Activated CD8-positive, alpha-beta T cell treated with anti-CD3 and anti-CD28 coated beads, Interleukin-2, amount 10 ng/mL, durations not matched to agents 7 days and 5 days (primary cell): ENCODE measurements at places on chromosomes 16 and 17.

- no peak for DNase-seq
These were observed 110.9 kb upstream of the NUDT7 start for GRCh38 chr16:77611386-77611785.

DNA sequence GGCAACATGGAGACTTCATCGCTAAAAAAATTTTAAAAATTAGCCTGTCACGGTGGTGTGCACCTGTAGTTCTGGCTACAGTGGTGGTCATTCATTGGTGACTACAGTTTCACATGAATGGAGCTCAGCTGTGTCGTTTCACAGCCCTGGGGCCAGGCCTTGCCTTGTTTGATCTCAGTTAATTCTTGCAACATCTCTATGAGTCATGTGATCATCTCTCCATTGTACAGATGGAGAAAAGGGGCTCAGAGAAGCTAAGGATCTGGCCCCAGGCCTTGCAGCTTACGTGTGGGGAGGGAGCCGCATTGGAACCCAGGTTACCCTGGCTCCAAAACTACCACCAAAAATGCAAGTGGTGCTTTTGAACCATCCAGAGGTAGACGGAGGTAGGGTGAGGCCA lies 49.4 kb downstream of the GDE1 start:
- DNase-seq = no peak

- DNase-seq = no peak
These were observed 26.9 kb upstream of the PPM1E start for GRCh38 chr17:58728798-58729197.

DNA sequence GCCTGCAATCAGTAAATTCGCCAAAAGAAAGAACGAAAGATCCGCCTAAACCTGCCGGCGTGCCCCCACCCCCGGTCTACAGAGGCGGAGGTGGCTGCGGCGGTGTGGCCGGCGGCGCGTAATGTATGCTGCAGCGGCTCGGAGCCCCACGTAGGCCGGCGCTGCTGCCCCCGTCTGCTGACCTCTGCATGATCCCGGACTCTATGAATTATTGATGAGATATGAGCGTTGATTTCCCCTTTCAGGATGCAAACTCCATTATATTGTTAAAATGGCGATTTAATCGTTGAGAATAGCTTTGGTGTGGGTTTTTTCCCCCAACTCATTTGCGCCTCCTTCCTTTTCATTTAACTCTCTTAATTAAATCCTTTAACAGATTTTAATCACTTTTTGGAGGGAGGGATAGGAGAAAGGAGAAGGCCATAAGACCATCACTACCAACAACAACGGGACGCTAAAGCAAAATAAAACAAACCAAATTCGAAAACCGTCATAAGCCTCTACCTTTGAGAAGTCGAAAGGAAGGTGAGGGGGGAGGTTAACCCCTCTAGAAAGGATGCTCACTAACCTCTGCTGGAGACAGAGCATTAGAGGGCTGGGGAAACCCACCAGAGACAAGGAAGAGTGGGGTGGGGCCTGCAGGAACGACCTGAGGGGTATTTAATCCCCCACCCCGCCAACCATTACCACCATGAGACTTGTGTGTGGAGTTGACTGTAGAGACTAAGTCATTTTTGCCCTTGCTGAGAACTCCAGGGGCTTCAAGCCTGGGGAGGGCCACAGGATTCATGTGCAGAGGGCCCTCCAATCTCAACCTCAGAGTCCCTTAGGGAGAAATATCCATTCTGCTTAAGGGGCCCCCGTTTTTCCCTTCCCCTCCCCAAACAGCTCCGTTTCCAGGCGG lies 3.4 kb downstream of the HOXB3 start:
- DNase-seq = peak; percentile 49

DNA sequence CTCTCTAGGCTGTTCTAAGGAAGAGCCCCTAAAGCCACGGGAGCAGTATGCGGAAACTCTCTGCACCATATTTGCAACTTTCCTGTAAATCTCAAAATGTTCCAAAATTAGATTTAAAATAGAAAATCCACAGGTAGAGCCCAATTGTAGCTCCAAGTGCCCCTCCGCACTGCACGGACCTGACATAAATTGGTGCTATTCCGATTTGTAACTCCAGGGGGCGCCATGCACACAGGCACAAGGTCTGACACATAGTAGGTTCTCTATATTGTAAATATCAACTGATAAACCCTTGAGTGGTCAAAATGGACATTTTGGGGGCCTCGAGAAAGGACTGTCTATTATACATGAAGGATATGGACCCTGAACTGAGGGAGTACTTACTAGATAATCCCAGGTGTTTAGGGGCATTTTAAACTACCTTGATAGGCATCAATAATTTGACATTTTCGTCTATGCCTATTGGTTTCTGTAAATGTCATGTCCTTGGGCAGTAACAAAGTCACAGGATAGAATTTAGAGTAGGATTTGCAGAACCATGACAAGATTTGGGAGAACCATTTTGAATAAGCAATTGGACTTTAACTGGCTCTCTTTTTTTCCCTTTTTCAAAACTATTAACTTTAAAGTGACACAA lies 36.6 kb upstream of the TMEM132E start:
- peak; percentile 59 for DNase-seq

DNA sequence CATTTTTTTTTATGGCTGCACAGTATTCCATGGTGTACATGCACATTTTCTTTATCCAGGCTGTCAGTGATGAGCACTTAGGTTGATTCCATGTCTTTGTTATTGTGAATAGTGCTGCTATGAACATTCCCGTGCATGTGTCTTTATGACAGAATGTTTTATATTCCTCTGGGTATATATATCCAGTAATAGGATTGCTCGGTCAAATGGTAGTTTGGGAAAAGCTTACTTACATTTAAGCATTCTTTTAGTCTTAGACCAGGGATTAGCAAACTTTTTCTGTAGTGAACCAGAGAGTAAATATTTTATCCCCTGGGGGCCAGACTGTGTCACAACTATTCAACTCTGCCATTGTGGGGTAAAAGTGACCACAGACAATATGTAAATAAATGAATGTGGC lies 40.2 kb downstream of the MED13 start:
- no peak for DNase-seq

- no peak for DNase-seq
These were observed 87.7 kb downstream of the KCNJ12 start for GRCh38 chr17:21463779-21464407.

DNA sequence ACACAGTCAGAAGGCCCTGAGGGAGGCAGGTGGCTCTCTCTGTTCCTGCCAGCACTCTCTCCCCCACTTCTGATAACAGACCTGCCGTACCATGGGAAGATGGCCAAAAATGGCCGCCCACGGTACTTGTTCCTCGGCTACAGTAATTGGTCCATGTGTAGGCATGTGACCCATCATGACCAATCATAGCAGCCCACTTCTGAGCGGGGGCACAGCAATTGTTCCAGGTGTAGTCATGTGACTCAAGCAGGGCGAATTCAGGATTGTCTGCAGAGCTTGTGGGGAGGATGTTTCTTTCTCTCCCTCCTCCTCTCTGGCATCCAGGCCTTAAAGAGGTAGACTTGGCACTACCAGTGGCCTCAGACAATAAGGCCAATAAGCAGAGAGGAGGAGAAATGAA lies 250.4 kb downstream of the MRTFB start:
- DNase-seq = no peak

DNA sequence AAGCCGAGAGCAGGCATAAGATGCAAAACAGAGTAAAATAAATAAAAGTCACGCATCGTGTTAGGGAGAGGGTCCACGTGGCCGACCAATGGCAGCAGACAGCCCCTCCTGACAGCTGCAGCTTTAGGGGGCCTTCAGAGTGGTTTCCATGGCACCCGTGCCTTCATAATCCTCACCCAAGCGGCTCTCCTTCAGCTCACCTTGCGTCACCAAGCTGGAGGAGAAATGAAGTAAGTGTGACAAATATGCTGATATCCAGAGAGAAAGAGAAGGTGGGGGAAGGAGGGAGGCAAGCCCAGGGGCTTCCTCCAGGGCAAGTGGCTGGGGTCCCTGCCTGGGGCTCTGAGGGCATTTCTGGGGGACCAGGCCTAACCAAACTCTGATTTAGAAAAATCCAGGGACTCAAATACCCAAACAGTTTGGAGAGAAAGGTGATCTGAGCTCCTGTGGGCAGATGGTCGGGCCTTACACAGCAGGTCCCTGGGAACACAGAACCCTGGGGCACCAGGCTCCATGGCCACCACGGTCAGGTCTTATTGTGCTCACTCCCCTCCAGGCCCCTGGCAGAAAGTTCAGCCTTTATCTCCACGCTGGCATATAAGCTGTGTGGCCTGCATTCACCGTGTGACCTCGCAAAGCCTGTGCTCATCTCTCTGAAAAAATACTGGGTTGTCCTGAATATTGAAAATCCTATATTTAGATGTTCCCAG lies 80.7 kb upstream of the TNRC6C start:
- DNase-seq = no peak

GRCh38 chr16:81620796-81621195 lies 158.3 kb upstream of the PLCG2 start:
- DNase-seq = no peak

DNA sequence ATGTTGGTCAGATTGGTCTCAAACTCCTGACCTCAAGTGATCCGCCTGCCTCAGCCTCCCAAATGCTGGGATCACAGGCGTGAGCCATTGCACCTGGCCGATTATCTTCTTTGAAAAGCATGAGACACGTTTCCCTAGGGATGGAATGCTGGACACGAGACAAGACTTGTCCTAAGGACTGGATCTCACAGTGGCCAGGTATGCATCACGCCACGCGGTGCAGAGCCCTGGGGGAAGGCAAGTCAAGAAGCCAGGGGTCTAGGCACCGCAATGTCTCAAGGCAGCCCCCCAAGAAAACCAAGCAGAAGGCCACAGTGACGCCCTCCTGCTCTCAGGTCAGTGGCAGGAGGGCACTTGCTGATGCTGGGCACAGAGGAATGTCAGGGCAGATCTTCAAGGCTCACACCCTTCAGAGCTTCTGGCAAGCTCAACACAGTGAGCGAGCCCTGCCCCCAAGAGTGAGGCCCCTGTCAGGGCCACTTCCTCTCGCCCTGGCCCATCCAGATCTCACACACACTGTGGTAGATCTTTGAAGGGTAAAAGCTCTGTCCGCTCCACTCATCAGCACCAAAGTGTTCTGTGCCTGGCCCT lies 134.7 kb downstream of the ZNF778 start:
- no peak for DNase-seq

DNA sequence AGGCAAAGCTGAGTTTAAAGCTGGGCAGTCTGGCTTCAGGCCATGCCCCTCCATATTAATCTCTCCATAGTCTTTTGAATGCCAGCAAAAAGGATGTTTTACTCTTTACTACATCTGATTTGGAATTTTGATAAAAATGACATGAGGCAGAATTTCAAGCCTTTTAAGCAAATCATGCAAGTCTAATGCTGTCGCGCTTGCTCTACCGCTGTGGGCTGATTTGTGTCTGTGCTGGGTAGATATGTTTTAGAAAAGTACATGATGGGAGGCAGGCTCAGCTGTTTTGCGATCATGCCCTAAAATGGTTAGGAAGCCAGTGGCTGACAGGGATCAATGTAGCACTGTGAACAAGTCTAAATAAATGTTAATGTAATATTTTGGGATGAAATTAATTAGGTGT lies 311.9 kb downstream of the CA10 start:
- no peak for DNase-seq

GRCh38 chr16:19486051-19486450 lies 35.8 kb downstream of the GDE1 start:
- DNase-seq = no peak

DNA sequence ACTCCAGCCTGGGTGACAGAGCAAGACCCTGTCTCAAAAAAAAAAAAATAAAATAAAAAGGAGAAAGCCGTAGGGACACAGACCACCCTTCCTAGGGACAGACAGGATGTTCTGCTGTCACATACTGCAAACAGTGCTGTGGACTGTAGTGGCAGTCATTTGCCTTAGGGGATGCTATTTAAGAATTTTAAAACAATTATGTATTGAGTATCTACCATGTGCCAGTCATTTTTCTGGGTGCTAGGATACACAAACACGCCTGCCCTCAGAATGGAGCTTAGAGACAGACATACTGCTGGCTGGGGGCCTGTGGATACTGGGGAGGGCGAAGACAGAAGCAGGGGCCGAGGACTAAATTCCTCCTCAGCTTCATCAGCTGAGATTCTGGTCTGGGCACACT lies 45.5 kb downstream of the MRC2 start:
- DNase-seq = no peak

GRCh38 chr16:56673921-56674320 lies 4.3 kb downstream of the MT1H start:
- peak; percentile 51 for DNase-seq

DNA sequence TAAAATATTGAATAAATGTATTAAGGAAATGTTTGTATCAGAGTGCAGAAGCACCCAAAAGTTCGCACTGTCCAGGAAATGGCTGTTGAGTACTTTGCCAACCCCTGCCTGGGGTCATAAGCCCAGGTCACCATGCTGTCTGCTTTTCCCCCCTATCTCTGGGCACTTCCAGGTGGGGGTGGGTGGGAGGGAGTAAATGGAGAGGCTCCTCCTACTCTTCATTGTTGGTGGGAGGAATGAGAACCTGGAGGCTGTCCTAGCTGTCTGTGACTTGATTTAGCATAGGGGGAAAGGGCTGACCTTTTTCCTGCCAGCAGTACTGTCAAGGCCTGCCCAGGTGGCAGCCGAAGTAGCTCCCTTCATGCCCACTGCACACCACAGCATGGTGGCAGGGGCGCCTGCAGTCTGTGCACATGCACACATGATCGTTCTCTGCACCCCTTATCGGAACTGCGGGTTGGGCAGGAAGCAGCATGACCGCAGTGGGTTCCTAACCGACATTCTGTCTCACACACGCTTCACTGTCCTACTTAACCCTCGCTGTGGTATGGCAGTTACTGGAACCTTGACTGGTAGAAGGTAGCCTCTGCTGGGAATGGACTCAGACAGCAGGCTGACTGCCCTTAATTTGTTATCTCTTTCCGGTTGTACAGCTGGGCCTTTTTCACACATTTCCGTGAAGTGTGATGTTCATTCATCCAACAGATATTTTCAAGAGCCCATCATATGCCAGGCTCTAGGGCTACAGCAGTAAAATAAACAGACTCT lies 41.5 kb downstream of the LDHD start:
- DNase-seq = peak; percentile 92

DNA sequence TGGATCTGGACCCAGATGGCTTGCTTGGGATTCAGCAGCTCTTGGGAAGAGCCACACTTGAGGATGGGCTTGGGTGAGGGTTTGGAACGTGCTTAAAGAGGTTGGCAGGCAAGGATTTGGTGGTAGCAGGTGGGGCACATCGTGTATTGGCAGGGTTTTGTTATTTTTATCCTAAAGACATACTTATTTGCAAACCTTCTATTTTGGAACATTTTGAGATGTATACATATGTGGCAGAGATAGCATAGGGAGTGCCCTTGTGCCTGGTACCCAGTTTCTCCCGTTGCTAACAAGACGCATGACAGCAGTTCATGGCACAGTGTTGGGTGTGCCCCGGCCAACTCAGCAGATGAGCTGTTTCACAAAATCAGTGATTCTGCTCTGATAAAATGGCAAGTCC lies 9.1 kb downstream of the BANP start:
- no peak for DNase-seq

DNA sequence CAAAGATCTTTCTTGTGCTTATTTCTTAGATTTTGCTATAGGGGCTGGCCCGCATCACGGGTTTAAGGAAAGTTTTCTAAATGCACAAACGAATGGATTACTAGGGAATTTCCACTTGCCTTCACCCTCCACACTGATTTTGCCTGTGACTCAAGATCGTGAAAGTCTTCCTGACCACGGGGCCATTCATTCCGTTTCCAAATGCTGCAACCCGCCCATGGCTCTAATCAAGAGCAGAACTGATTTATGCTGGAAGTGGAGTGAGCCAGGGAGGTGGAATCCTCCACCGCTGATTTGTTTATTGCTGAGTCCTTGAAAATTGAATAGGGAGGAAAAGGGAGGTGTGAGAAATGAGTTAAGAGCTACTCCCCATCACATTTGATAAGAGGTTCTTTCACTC lies 52.4 kb downstream of the CA10 start:
- DNase-seq = no peak
